ENCODE measurements at places on chromosomes 5 and 9.

DNA sequence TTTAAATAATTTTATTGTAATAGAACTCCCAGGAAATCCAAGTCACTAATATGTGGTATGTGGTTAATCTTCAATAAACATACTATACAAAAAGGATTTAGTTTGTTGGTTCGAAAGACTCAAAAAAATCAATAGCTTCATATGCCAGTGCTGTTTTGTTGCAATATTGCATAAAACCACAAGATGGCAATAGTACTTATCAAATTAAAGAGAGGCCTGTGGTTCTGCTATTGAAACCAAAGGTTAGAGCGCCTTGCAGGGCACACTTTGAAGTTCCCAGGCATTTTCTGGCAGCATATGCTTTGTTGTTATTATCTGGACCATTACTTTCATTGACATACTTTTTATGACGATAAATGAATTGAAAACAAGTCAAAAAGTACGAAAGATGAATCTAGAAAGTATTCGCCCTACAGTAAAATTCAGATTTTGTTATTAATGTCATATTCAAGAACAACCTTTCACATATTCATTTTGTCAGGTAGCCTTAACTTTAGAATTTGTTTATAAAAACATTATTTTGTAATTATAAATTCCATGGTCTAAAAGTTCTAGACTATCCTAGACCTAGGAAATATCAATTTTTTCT is 316.3 kb downstream of the MCTP1 start:
- DNase-seq, result no peak

DNA sequence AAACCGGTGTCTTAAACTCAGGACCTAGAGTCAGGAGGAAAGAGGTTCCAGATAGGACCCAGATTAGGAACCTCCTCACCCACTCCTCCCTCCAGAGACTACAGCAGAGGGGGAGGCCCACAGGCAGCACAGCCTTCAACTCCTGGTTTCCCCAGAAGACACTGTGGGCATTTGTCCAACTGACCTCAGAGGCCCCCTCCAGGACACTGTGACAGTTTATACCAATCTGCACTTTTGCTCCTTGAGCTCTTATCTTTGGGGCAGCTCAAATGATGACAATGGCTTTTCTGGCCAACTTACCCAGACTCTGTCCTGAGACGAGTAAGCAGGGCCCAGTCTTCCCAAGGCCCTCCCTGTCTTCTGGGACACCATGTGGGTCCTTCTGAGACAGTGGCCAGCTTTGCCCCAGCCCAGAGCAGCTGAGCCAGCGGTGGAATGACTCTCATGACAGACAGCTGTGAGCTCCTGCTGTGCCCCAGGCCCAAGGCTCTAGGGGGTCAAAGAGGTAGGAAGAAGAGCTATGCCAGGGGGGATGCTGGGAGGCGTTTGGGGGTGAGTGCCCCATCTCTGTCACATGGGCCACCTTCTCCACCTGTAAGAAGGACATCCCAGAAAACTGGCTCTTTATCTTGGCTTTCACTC is 14.3 kb downstream of the OR2V2 start:
- no peak for DNase-seq

DNA sequence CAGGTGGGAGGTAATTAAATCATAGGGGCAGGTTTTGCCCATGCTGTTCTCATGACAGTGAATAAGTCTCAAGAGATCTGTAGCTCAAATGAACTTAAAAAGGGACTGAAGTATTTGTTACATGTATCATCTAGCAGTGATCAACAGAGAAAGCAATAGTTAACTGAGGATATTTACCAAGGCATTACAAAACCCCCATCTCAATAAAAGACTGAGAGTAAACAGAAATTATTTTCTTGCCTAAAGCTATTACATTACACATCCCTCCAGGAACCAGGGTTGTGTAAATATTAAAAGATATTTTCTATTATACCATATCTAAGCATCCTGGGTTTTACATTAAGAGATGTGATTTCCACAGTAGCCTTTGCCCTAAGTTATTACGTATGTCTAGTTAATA is 169.9 kb downstream of the CTNND2 start:
- DNase-seq, result no peak

DNA sequence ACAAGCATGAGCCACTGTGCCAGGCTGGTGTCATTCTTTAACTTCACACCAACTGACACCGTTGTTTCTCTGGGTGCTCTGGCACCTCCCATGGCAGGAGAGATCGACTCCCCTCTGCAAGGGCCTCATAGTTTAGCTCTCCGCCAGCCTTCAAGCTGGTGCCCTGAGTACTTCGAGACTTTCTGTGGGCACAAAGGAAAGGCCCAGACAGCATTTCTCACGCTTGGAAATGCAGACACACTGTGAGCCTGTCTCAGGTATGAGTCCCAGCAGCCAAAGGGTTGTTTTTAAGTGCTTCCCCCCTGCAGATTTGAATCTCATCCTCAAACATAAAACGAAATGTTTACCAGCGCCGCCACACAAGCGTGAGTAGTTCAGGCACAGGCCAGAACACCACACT is 11.1 kb upstream of the TCF7 start:
- no peak for DNase-seq

GRCh38 chr5:150464554-150465012 is 15.0 kb upstream of the RPS14 start:
- DNase-seq, result no peak

DNA sequence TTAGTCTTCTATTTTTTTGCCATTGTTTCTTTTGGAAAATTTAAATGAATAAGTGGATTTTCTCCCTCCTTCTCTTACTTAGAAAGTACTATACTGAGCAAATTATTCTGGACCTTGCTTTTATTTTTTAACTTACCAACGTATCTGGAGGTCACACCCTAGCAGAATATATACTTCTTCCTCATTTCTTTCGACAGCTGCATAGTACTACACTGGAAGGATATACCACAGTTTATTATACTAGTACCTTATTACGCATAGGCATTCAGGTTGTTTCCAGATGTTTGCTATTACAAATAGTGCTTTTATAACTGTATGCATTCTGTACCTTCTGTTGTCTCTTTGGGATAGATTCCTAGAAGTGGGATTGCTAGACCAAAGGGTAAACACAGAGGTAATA is 16.7 kb downstream of the RC3H2 start:
- no peak for DNase-seq

DNA sequence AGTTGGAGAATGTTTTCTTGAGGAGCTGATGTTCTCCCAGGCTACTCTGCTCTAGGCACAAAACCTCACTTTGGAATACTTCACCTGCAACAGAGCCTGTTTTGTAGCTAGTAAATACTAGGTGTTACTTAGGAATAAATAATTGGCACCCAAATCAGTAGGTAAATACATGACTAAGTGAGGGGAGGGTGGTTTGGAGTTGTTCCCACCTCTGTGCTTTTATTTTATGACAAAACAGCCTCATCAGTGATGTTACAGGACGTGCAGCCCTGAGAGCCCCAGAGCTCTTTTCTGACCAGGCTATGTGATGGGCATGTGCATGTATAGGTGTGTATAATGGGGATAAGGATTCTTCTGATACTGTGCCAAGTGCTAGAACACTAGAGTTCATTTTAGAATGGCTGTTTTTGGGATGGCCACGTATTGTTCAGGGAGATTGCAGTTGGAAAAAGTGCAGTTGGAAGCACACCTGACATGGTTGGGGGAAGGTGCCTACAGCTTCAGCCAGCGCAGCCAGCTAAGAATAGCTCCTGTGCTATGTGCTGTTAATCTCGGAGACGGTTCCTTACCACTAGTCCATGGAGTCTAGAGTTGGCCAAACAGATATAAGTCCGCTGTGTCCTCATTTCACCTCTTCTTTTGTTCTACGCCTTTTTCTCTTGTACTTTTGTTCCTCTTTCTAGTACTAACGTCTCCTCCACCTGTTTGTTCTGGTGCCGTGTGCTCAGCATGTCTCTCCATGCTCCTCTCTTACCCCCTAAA is 284.7 kb downstream of the FANCC start:
- DNase-seq, result no peak

DNA sequence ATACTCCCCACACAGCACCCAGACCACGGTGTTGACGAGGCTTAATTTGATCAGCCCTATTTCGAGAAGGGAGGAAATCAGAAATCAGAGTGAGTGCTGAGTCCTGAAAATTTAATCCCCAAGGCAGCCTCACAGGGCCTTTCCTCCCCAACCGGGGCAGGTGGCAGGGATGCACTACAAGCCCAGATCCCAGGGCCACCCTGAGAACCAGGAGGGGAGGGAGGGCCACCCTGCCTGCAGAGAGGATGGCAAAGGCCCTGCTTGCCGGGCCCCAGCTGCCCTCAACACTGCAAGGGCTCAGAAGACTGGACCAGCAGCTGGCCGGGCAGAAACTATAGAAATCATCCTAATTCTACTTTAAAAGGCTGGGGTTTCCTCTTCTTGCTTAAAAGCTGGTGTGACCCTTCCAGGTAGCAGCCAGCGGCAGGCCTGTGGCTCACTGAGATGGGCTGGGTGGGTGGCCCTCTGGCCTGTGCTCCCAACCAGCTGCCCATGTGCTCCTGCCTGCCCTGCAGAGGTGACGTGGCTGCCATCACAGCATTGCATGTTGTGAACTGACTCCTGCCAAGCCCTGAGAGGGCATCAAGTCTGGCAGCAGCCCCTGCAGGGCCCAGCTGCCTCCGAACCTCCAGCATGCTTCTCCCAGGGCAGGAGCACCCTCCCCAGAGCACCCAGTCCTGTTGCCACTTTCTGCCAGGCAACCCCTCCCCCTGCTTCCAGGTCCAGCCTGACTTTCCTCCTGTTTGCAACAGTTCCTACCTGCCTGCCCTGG is 122.8 kb downstream of the ADAMTS2 start:
- DNase-seq, result no peak

DNA sequence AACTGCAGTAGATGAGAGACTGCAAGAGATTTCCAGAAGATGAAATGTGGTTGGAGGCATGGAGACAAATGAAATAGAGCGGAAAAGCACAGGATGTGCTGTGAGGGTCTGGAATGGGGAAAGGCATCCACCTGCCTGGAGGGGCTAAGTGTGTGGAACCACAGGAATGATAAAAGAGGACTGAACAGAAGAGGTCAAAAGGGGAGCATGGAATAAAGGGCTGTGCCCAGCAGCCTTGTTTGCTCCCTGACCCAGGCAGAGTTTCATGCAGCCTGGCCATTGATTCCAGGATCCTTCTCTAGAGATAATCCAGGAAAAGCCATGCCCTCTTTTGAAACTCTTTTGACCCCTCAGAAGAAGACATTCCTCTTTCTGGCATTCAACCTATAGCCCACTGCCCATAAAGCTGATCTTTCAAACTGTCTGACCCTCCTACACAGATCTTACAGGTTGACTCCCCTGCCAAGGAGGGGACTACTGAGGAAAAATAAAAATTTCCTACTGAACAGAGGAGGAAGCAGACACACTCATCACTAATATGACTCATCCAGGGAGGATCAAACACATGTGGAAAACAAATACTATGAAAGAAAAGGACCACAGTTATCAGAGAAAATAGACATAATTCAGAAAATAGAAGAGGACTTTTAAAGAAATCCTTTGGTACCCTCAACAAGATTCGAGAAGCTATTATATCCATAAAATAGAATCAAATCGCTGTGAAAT is 273.5 kb upstream of the PCSK5 start:
- no peak for DNase-seq

- no peak for DNase-seq
Observed at GRCh38 chr5:57950616-57951228, 468.1 kb upstream of the ACTBL2 start.
